ENCODE measurements at places on chromosomes 12 and 14.

DNA sequence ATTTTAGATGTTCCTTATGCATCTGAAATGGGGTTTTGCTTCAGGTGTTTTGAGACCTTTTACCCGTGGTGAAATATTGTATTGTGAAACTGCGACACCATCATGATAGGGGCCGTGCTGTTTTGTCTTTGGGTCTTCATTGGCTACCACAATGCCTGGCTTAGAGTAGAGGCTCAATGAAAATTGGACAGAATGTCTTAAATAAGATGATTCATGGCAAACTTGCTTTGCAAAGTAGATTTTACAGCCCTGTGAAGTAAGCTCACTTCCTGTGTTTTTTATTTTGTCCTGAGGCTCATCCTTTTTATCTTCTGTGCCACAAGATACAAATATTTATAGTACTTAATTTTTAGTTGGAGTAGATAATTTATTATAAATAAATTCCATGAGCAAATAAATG, 111.3 kb upstream of the FRMD6 start:
- DNase-seq = no peak

- DNase-seq = no peak
Measured at GRCh38 chr12:129296671-129297070, 443.4 kb downstream of the GLT1D1 start.

GRCh38 chr12:132723015-132723763, 12.5 kb downstream of the PGAM5 start:
- DNase-seq = no peak

GRCh38 chr12:129779033-129779432, 124.8 kb downstream of the TMEM132D start:
- no peak for DNase-seq

GRCh38 chr14:35695647-35696046, 113.4 kb downstream of the RALGAPA1 start:
- no peak for DNase-seq

DNA sequence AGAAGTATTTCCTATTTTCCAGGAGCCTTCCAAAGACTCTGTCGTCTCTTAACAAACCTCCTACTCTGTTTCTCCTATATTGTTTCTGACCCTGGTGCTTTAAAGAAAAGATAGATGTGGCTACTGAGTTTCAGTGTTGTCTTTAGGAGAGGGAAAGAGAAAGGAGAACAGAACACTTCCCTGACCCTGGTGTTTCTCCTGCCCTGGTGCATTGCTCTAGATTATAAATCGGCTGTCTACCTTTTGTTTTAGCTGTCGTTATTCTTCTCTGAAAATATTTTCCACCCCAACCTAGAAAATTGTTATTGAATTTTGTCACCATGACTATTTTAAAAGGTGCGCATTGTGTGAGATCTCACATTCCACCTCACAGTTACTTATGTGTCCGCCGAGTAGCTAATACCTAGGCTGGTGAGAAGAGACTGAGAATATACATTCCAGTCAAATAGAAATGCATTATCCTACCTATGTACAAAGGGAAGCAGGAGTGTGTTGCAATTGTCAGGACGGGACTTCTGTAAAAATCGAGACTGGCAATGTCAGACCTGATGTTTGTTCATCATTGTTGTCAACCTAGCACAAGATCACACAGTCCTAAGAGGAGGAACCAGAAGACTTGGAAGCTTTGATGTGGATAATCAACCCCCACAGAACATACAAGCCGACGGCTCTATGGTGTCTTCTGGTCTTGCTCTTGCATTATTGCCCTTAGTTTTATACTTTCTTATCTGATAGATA, 108.7 kb upstream of the SLC38A4 start:
- DNase-seq = no peak

DNA sequence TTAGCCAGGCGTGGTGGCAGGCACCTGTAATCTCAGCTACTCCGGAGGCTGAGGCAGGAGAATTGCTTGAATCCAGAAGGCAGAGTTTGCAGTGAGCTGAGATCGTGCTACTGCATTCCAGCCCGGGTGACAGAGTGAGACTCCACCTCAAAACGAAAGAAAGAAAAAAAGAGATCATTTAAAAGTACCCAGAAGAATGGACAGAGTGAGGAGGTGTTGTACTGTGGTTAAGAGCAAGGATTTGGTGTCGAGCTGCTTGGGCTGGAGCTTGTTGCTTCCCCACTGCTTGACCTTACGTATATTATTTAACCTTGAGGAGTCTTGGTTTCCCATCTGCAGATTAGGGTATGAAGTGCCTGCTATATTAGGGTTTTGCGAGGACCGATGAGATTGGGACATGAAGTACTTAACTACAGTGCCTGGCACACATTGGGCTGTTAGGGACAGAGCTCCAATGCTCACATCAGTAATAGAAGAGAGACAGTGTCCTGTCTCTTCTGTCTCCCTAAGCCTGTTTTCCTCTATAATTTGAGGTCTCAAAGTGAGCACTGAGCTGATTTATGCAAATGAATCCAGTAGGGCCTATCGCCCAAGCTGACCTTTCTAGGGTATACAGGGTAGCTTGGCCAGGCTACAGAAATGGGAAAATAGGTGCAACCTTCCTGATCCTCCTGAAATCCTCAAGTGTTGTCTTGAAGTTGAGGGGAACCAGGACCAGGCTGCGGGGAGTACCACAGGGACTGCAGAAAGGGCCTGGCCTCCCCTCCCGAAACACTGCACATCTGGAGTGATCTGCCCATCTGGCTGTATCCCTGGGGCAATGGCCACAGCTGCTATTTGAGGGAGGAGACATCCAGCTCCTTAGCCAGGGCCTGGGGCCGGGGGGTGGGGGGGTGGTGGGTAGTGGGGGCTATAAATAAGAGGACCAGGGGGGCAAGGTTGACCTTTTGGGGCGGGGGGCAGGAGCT, 8.6 kb upstream of the HDAC7 start:
- no peak for DNase-seq

GRCh38 chr12:34303091-34303870, 281.0 kb downstream of the ALG10 start:
- DNase-seq = no peak

All from T-helper 9 cell (primary cell).